CD4-positive, alpha-beta T cell treated with Interleukin-6 at 100 ng/mL for 8 hours (primary cell): ENCODE measurements at places on chromosomes 4 and X.

DNA sequence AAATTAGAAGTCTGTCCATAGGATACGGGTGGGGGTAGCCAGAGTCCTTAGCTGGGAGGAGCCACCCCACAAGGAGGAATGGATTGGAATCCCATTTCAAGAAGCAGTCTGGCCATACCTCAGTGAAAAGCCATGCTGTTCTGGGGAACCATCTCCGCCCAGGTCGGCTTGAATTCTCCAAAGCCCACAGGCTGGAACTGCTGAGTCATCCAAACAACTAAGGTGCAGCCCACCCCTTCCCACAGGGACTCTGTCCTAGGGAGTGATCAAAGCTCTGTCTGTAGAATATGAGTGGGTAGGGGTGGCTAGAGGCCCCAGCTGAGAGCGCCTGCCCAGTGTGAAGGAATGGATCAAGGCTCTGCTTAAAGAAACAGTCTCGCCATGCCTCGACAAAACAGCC, 38.8 kb downstream of the ZXDA start:
- no peak for DNase-seq

GRCh38 chr4:61805227-61805626, 605.1 kb downstream of the ADGRL3 start:
- DNase-seq, result no peak

DNA sequence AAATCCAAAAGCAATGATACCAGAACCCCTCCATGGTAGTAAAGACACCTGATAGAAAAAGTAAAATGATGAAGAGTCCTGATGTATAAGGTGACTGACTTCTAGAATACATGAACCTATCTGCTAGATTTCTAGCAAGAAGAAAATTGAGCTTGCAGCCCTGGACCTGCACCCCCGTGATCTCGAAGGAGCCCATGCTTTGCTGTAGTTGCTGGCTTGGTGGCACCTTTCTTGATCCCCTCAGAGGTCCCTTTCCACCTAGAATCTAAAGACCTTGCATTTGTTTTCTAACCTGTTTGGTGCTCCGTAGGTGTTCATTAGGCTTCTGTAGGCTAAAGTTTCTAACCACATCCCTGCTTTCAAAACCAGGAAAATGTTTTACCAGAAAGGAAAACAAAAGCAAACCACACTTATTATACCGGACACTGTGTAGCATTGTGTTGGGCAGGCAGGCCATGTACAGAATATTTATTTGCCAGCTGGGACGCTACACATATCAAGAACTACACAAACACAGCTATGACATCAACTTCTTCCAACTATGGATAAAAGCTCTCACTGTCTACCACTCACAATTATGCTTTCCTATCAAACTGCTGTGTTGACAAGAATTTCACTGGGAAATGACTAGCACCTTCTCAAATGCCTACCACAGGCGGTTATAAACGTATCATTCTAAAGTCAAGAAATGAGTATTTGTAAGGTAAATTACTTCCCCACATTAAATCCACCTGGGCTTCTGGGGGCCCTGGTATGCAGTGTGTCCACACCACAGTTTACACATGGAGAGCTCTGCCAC, 316.2 kb downstream of the UNC5C start:
- no peak for DNase-seq

DNA sequence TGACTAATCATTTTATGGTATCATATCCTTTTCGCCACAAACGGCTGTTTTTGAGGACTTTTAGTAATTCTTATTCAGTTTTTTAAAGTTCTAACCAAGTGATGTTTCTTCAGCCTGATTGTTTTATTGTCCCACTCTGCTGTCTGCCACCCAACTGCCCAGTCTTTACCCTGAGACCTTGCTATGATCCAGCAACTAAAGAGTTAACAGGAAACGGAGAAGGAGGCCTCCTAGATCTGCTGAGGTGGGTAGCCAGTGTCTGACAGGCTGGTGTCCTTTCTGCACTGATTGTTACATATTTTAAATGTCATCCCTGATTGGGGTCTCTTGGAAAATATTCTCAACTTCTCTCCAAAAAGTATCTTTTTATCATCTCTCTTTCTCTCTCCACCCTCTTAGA, 7.9 kb upstream of the TMEM150C start:
- no peak for DNase-seq

DNA sequence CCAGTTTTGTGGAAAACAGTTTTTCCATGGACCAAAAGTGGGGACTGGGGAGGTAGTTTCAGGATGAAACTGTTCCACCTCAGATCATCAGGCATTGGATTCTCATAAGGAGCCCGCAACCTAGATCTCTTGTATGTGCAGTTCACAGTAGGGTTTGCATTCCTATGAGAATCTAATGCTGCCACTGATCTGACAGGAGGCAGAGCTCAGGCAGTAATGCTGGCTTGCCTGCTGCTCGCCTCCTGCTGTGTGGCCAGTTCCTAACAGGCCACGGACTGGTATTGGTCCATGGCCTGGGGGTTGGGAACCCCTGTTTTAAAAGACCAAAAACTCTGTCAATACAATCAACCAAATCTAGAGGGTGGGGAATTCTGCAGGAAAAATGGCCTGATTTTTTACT, 100.0 kb upstream of the EOLA2 start:
- no peak for DNase-seq

GRCh38 chrX:47620303-47620685, 637 bp upstream of the SYN1 start:
- DNase-seq, result no peak

DNA sequence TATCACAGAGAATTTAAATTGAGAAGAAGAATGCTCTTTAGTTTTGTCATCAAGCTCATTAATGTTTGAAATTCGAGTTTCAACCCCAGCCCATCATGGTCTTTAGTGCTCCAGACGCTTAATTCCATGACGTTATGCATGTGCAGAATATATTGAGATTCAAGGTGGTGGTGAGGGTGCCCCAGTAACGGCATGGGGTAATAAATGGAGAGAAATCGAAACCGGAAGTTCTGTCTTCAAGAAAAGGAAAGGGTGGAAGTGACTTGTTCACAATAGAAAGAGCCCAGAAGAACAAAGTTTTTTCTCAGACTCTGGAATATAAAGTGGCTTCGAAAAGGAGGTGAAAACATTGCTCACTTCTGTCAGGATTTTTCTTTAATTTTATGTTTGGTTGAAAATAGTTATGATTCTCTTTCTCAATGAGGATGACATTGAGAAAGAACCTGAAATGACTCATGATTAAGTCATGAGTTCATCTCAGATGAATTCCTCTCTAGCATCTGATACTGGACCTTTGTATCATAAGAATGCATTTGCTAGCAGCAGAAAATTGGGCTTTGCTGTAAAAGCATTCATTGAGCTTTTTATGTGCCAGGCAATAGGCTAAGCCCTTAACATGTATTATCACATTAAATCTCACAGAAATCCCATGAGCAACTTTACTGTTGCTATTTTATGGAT, 779 bp upstream of the DDX60L start:
- DNase-seq, result peak; percentile 68

- DNase-seq, result no peak
Measured at GRCh38 chr4:94439606-94440005, 12.1 kb upstream of the PDLIM5 start.

GRCh38 chr4:153116291-153116680, 88.0 kb upstream of the TRIM2 start:
- DNase-seq, result peak; percentile 11

- no peak for DNase-seq
Measured at GRCh38 chrX:133958997-133959688, 26.3 kb downstream of the GPC3 start.

DNA sequence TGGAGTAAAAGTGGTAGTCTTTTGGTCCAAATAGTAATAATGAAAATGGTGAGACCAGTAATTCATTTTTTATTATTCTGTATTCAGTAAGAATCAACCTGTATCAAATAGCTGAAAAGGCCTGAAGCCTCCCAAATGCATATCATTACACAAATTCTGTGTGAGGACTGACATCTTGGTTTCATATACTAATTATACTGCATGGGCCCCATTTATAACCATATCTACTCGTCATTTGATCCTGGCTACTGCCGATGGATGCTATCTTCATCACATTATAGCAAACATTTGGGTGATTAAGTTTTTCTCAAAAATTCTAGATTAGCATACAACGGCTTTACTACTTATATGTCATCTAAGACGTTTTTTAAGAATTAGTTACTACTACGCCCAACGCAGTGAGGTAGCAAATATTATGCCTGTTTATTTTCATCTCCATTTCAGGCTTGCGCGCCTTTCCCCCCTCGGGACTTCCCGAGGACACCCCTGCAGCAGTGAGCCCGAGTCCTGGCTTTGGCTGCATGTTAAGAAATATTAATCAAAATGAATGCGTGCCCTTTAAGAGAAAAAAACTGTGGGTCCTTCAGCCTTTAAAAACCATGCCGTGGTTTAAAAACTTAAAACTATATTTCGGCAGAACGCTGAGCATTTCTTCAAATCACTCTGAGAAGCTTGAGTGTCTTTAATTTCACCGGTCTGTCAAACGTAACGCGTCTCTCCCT, 814 bp upstream of the MMAA start:
- DNase-seq, result peak; percentile 15

DNA sequence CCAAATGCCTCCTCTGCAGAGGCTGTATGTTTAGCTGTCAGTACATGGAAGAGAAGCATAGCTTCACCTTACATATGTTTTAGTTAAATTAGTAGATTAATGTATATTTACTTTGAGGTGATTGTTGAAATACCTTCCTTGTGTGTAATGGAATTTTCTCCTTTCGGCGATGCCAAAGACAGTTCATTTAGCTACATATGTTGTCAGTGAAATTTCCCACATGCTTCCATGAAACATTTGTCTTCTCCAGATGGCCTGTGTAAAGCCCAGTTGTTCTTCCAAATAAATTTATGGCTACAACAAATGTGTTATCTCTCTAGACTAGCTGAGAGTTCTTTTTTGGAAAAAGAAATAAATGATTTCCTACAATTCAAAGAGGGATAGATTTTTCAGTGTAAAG, 95.2 kb downstream of the GPAT3 start:
- no peak for DNase-seq

DNA sequence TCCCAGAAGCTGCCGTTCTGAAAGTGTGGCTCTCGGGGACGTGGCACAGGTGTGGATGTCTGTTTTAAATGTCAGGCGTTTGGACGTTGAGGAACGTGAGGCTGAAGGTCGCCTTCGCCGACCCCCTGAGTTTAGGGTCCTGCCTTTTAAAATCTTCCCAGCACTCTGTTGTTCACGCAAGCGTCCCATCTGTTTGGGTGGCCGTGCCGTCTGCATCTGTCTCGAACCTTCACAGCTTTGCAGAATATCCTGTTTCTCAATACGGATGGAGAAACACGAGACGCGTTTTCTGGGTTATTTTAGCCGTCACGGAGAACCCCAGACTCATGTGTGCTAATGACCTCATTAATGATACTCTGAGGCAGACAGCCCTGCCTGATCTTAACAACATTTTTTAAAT, 31.5 kb downstream of the SHOX start:
- no peak for DNase-seq

DNA sequence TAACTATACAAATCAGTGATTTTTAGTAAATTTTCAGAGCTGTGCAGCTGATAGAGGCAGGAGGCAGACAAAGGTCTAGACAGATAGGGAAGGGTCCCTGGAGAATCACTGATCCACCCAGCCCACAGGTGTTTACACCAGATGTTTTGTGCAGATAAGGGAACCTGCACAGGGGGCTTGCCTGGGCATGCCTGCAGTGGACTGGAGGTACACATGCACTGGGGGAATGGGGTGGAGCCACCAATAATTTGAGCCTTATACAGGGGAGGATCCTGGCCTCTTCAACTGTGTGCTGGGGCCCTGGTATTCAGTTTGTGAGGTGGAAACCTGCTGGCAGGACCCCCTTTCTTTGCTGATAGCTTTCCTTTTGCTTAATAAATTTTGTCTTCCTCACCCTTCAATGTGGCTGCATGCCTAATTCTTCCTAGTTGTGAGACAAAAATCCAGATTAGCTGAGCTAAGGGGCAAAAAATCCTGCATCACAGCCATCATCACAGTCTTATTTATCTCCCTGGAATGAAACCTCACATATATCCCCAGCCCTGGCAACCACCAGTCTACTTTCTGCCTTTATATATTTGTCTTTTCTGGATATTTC, 102.8 kb downstream of the KDM6A start:
- DNase-seq, result no peak

- DNase-seq, result no peak
Measured at GRCh38 chr4:157220371-157220881, at the start of gene GRIA2. Gene GRIA2 (plus strand): TSS chr4:157220728. CDS start chr4:157221043, 315 bp downstream.

GRCh38 chr4:8307121-8307520, 37.6 kb downstream of the HTRA3 start:
- DNase-seq, result no peak

DNA sequence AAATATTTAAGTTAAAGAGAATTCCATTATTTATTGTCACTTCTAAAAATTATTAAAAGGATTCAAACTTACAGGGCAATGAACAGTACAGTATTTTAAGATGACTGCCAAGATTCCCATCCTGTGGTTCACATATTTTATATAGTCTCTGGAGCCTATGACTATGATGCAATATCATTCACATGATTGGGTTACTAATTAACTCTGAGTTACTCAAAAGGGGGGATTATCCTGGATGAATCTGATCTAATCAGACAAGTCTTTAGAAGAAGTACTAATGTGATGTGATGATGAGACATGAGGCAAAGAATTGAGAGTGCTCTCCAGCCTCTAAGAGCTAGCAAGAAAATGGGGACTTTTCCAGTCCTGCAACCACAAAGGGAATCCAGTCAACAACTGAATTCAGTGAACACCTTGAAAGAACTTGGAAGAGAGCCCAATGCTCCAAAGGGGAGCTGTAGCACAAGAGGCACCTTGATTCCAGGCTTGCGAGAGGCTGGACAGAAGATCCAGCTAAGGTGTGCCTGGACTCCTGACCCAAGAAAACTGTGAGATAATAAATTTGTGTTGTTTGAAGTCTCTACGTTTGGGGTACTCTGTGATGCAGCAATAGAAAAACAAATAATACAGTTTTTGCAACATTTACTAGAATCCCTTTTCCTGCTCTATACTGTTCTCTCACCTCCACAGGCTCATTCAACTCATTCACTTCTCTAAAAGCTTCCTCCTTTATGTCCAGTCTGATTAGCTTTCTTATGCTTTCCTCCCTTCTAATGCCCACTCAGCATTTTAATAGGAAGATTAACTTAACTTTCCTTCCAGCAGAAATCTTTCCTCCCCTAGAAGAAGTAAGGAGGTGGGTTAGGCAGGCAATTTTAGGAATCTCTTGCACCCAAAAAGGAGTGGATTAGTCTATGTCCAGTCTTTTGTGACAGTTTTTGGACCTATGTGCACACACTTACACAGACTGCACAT, 133.8 kb upstream of the LCORL start:
- no peak for DNase-seq
